NCI-H345 (cell line): ENCODE measurements at places on chromosomes 6 and 20.

GRCh38 chr6:41577356-41578216, 31.4 kb downstream of the FOXP4 start:
- DNase-seq: peak; percentile 93

GRCh38 chr6:165010556-165011535, 298.6 kb downstream of the C6orf118 start:
- DNase-seq: no peak

- no peak for DNase-seq
These were observed 120.2 kb upstream of the AFDN start for GRCh38 chr6:167706313-167707109.

- peak; percentile 82 for DNase-seq
These were observed 318.5 kb upstream of the MAP3K7 start for GRCh38 chr6:90905351-90905750.

- no peak for DNase-seq
These were observed 5.8 kb downstream of the GCM1 start for GRCh38 chr6:53142810-53143209.

DNA sequence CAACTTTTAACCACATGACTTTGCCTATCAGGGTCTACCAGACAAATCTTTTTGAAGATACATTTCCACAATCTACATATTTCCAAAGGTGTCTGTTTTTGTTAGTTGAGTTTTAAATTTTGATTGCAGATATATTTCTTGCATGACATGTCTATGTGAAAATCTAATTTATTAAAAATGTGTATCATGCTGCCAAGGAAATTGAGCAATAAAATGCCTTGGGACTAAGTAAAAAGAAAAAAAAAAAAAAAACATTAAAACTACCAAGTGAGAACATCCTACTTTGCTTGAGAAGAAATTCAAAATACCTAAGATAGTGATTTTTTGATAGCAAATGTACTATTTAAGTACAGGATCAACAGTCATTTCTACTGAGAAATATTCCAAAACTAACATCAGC, 17.7 kb downstream of the SLC17A5 start:
- DNase-seq: no peak

DNA sequence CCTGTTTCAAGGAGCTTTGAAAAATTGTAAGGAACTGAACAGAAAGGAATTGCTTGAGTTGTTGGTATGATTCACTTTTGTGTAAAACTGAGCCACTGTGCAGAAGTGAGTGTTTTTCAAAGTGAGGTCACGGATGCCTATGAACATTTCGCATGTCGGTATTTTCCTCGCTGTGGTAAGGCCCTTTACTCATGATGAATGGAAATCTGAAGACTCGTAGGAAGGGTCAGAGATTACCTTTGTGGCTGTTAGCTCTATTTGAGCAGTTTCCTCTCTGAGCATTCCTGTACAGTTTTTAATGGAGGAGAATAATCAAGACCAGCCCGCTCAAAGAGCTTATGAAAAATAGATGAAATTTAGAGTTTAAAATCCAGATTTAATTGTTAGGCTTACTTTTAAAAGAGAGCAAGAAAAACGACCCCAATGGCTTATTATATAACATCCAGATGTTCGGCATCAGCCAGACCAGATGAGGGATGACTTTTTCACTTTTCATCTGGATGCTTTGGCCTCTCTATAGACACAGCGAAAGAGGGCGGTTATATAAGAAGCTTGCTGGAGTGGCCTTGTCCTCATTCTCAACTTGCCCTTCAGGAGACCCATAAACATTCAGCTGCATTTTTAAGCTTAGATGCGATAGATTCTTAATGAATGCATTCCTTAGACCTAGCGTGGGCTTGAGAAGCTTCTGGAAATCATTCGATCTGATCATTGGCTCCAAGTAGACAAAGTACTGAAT, 99.5 kb downstream of the CD83 start:
- no peak for DNase-seq

- DNase-seq: peak; percentile 99
These were observed 611.3 kb downstream of the HDGFL1 start for GRCh38 chr6:23180504-23181293.

- no peak for DNase-seq
These were observed 31.4 kb downstream of the COL11A2 start for GRCh38 chr6:33160728-33161344.

- DNase-seq: no peak
These were observed 53.0 kb downstream of the ERMARD start for GRCh38 chr6:169804427-169804826.

GRCh38 chr6:116287689-116288282, 8.1 kb upstream of the TSPYL1 start:
- no peak for DNase-seq

DNA sequence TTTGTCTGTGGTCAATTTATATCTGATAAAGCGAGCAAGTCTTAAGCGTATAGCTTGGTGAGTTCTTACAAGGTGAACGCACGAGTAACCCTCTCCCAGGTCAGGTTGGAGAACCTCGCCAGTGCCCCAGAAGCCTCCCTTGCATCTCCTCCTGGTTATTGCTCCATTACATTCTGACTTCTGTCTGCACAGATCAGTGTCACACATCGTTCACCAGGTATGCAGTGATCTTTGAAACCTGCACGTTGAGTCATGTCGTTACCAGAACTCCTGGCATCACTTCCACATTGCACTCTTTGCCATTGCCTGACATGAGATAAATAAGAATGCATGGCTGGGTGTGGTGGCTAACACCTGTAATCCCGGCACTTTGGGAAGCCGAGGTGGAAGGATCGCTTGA, 44.2 kb downstream of the AKAP12 start:
- no peak for DNase-seq

DNA sequence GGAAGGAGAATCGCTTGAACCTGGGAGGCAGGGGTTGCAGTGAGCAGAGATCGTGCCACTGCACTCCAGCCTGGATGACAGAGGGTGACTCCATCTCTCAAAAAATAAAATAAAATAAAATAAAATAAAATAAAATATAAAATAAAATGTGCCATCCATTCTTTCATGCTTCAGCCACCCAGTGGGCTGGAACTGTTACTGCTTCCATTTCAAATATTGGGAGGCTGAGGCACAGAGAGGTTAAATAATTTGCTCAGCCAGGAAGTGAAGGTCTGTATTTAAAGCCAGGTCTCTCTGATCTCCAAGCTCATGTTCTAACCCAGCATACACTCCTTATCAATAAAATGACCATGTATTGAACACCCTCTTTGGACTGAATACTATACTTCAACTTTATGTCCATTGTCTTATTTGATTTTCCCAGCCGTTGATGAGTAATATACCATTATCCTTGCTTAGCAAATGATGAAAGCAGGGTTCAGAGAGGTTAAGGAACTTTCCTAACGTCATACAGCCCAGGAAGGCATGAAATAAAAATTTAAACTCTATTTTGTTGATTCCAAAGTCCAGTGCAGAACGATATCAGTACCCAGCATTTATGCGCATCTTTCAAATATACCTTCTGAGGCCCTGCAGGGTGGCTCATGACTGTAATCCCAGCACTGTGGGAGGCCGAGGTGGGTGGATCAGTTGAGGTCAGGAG, 25.8 kb upstream of the SLC9A8 start:
- no peak for DNase-seq

DNA sequence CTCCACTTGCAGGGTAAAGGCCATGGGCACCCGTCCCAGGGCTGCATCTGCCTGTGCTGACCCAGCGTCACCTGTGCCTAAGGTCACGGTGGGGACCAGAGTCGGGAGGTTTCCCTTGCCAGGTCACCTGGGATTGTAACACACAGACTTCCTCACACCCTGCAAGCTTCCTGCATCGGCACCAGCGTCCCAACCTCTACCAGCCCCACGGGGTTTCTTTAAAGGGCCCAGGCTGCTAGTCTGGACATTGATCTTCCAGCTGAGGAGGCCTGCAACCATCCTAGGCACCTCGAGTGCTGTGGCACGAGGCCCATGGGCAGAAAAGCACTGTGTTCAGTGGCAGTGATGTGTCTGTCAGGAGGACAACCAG, 12.6 kb downstream of the ACSS1 start:
- DNase-seq: no peak

DNA sequence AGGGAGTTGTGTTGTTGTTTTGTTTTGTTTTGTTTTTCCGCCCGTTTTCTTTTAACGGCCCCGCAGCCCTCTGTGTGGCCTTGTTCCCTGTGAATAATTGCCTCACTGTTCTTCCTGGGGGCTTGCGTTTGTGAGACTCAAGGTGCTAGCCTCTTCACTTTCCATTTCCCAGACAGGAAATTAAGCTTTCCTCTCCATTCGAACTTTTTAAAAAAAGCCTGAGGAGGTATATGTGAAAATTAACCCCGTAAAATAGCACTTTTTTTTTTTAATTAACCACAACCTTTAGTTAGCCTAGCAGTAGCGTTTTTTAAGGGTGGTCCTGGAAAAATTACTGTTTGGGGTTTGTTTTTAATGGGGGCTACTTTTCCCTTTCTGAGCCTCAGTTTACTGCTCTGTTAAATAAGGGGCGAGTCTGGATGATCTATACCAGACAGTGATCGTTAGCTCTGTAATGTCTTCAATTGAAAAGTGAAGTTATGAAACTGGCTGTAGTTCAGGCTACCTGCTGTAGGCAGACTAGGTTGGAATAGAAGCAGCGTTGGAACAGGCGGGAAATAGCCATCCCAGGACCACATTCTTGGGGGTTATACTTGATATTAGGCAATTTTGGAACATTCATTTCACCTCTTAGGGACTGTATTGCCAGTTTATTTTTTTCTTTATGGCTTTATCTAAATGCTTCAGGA, 1.7 kb downstream of the STX16 start:
- no peak for DNase-seq

GRCh38 chr6:93799226-93799625, 379.9 kb upstream of the EPHA7 start:
- no peak for DNase-seq

GRCh38 chr20:6053776-6054688, at the start of gene LRRN4:
Gene LRRN4, minus strand, starts transcription at chr20:6054060. Its CDS starts 1,261 bp downstream, at chr20:6052799.
- DNase-seq: peak; percentile 75

DNA sequence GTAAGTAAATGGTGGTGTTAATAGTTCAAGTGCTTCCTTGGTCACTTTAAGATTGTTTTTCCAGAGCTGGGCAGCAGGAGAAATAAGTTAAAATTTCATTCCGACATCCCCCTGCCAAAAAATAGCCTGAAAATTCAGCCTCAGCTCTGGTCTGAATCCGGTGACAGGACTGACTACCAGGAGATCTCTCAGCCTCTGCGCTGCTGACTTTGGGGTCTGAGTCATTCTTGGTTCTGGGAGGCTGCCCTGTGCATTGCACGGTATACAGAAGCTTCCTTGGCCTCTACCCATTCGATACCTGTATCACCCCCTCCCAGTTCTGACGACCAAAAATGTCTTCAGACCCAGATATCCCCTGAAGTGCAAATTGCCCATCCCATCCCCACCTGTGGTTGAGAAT, 36.3 kb upstream of the TFAP2C start:
- no peak for DNase-seq

GRCh38 chr20:22371843-22372242, 212.5 kb downstream of the FOXA2 start:
- peak; percentile 71 for DNase-seq

DNA sequence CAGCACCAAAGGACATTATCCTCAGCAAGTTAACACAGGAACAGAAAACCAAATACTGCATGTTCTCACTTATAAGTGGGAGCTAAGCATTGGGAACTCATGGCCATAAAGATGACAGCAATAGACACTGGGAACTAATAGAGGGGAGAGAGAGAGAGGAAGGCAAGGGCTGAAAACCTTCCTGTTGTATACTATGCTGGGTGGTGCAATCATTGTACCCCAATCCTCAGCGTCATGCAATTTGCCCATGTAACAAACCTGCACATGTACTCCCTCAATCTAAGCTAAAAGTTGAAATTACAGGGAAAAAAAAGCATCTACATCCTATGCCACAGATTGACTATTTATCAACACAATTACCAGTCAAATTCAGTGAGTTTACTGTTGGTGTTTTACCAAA, 20.0 kb upstream of the VNN1 start:
- DNase-seq: no peak

GRCh38 chr6:24721461-24722215, 2.7 kb upstream of the C6orf62 start:
- DNase-seq: peak; percentile 93

DNA sequence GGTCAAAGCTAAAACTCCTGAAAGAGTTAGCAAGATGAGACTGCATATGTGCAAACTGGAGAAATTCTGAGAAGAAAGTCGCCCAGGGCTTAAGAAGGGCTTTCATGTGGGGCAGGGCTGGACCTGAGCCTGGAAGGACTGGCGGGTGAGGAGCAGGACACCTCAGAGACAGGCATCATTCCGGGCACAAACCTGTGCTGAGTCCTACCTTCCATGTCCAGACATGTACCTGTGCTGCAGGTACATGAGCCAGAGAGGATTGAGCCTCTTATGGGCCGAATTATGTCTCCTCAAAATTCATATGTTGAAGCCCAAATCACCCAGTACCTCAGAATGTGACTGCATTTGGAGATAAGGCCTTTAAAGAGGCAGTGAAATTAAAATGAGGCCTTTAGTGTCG, 171.0 kb downstream of the QRSL1 start:
- DNase-seq: no peak

- no peak for DNase-seq
These were observed 750.8 kb upstream of the SLC35B3 start for GRCh38 chr6:9186148-9186547.

- DNase-seq: no peak
These were observed 22.9 kb upstream of the CD83 start for GRCh38 chr6:14094721-14095120.

GRCh38 chr20:4109307-4109940, 94.1 kb upstream of the RNF24 start:
- DNase-seq: no peak

- DNase-seq: no peak
These were observed 11.5 kb upstream of the CCDC167 start for GRCh38 chr6:37511201-37511600.

DNA sequence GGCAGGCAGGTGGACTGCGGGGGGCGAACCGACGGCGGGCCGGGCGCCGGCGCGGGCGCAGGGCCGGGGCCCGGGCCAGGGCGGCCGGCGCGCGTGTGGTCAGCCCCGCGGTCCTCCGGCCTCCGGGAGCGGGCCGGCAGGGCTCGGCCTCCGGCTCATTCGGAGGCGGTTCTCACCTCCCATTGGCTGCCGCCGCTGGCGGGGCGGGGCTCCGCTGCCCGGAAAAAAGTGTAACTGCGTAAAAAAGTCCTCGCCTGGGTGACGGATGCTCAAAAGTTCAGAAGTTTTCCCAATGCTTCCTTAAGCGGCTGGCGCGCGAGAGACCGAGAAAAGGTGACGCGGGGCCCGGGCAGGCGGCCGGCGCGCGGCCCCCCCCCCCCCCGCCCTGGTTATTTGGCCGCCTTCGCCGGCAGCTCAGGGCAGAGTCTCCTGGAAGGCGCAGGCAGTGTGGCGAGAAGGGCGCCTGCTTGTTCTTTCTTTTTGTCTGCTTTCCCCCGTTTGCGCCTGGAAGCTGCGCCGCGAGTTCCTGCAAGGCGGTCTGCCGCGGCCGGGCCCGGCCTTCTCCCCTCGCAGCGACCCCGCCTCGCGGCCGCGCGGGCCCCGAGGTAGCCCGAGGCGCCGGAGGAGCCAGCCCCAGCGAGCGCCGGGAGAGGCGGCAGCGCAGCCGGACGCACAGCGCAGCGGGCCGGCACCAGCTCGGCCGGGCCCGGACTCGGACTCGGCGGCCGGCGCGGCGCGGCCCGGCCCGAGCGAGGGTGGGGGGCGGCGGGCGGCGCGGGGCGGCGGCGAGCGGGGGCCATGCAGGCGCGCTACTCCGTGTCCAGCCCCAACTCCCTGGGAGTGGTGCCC, at the start of gene FOXC1:
FOXC1 (plus strand) TSS at position 268 of the 849 bp plus-strand sequence; CDS start at position 799, 531 bp downstream.
- DNase-seq: peak; percentile 45
